NCI-H1105 treated with DMSO at 0.1 percent for 48 hours (cell line): ENCODE measurements at places on chromosomes 7 and 10.
A peak's percentile ranks its signal among the peaks of the same experiment; 100 is the strongest.

- DNase-seq, result no peak
Observed at GRCh38 chr7:94540428-94540827, 30.8 kb downstream of the CASD1 start.

DNA sequence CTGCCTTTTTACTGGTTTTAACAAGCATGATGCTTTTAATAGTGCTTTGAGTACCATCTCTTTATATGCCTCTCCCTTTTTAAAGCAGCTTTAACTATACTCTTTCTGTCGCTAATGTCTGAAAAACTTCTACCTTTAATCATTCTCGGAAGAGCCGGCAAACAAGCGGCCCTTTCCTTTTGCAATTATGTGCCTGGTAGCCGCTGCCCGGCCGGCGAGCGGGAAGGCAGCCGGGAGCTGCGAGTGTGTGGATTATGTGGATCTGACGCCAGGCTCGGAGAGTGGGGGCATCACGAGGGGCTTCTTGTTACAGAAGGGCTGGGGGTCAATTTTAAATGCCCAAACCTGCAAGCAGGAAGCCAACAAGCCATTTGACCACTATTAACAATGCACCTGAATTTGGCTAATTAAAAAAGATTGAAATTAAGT, 120.9 kb downstream of the BUB3 start:
- no peak for DNase-seq

GRCh38 chr7:82156168-82156567, 287.4 kb downstream of the CACNA2D1 start:
- DNase-seq, result peak; percentile 54

- DNase-seq, result no peak
Observed at GRCh38 chr10:77603534-77603927, 34.1 kb downstream of the KCNMA1 start.

DNA sequence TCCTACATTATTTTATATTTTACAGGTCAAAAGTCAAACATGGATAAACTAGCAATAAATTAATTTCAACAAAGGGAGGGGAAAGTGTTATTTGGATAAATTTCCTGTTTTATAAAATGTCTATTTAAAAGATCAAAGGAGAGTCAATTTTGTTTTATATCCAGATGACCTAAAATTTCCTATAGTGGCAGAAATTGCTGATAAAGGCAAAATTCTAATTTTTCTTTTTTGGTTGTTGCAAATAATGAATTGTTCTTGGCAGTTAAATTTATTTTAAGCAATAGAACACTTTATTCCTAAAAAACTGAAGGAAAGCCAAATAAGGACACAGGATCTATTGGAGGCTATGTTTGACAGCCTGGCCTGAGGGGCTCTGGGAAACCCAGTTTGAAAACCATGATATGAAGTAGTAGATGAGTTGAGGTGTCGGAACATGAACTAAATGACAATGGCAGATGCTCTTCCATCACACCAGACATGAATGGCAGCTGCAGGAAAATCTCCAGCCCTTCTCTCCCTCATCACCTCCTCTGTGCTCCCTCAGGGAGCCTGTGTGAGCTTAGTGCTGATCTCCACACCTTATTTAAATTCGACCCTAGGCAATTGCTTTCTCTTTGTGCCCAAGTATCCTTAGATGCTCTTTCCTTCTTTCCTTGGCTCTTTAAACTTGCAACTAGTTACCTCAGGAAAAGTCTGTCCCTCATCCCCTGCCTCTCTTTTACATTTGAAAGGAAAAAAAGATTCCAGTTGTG, 395.0 kb downstream of the THSD7A start:
- DNase-seq, result no peak

DNA sequence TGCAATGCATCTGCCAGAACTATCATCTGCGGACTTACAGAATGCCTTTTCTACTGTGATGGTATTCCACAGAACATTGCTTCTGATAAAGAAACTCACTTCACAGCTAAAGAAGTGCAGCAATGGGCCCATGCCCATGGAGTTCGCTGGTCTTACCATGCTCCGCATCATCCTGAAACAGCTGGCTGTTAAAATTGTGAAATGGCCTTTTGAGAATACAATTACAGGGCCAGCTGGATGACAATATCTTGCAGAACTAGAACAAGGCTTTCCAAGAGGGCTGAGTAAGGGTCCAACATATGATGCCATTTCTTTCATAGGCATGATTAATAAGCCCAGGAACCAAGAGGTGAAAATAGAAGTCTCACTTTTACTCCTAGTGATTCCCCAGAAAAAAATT, 104.1 kb upstream of the ADCY1 start:
- no peak for DNase-seq

DNA sequence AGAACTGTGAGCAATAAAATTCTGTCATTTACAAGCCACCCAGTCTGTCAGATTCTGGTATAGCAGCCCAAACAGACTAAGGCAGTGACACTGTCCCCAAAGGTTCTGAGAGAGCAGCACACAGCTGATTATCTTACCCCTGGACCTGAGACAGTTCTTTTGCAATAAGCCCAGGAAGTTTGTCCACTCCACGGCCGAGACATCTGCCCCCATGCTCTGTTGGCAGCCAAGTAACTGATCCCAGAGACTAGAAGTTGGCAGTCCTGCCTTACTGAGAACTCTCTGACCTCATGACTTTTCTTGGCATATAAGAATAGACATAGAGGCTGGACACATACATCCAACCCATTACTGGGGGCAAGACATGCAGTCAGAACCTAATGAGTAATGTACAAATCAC, 243.0 kb upstream of the GRB10 start:
- no peak for DNase-seq

DNA sequence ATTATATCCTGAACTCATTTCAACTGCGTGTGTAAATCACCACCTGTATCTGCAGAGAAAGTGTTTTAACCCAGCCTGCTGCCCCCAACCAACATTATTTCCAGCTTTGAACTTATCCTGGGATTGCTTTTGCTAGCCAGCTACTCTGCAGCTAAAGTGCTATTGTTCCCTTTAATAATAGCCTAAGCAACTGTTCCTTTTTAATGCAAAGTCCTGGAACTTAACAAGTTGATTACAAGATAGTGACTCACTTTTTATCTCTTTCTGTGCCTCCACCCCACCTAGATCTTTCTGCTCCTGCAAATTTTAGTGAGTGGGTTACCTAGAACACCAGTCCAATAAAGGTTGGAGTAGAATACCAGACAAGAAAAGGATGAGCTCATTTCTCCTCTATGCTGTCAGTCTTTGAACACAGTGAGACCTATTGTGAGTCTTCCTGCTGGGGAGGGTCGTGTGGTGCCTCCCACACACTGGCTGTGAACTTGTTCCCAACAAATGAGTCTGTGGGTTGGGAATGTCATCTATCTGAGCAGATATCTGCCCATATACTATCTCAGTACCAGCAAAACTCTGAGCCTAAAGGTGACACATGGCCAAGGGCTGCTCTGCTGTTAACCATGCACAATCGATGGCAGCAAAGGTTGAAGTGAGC, 137.7 kb downstream of the FAM204A start:
- no peak for DNase-seq

DNA sequence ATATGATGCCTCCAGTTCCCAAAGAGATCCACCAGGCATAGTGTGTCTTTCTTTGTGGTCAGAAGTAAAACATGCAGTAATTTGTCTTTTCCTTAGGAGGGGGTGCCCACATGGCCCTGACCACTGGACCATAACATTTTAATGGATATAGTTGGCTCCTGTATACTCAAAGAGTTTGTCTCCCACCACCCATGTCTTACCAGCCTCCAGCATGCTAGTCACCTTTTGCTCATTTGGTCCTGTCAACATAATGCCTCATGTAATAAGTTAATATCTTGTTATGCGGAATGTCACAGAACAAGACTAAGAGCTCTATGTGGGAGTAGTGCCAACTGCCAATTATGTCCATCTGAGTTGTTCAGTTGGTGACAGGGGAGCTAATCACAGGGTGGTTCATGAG, 83.4 kb upstream of the IFRD1 start:
- DNase-seq, result no peak
